ENCODE measurements at places on chromosomes 3 and 15. TPM values are rescaled to one million over a fixed set of nuclear protein-coding genes. Genes with fewer than 3 reads are reported as not detected.

- no peak for DNase-seq
These were observed 103.4 kb upstream of the CGNL1 start for GRCh38 chr15:57272771-57273357.

- DNase-seq, result no peak
These were observed 600.2 kb upstream of the GRM7 start for GRCh38 chr3:6260551-6261191.

- no peak for DNase-seq
These were observed 6.5 kb downstream of the DAG1 start for GRCh38 chr3:49476563-49476962.

GRCh38 chr15:88152672-88153071, 103.9 kb downstream of the NTRK3 start:
- no peak for DNase-seq

- DNase-seq, result no peak
These were observed 201.4 kb downstream of the PLOD2 start for GRCh38 chr3:145959457-145960088.

Gene SFMBT1
- 21.1 TPM for total RNA-seq

Gene TNFSF10
- total RNA-seq, result 13.6 TPM

All from ovary (tissue), 10 donors.